ENCODE measurements at places on chromosomes 3 and 15.

- DNase-seq = no peak
Observed at GRCh38 chr3:127990051-127990450, 62.2 kb upstream of the SEC61A1 start.

GRCh38 chr3:159200176-159200575 lies 398.3 kb downstream of the MFSD1 start:
- no peak for DNase-seq

- no peak for DNase-seq
Observed at GRCh38 chr15:74202452-74203401, at the start of gene STRA6. Gene STRA6, minus strand, starts transcription at chr15:74202787. Its CDS starts 520 bp downstream, at chr15:74202267.

DNA sequence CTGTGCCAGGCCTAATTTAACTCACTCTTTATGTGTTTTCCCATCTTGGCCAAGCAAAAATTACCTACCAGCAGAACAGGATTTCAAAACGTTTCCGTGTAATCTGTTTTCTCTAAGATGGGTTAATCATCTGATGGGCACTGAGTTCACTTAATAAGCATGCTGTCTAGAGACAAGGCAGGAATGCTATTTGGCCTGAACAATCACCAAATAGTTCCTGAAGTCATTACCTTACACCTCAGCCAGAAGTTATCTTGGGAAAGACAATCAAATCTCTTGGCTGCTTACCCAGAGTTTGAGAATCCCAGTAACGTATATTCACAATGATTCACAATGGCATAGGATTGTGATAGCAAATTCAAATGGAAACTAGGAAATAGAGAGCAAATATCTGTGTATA lies 779.1 kb downstream of the CADM2 start:
- DNase-seq = no peak

Data from activated CD4-positive, alpha-beta T cell treated with anti-CD3 and anti-CD28 coated beads, Interleukin-10, Interleukin-2, amounts not matched to agents 100 ng/mL and 50 ng/mL, durations not matched to agents 16 hours and 8 hours (primary cell).